ENCODE measurements at places on chromosomes 7 and 10.

GRCh38 chr7:1743481-1744230 lies 73.6 kb downstream of the ELFN1 start:
- no peak for DNase-seq

DNA sequence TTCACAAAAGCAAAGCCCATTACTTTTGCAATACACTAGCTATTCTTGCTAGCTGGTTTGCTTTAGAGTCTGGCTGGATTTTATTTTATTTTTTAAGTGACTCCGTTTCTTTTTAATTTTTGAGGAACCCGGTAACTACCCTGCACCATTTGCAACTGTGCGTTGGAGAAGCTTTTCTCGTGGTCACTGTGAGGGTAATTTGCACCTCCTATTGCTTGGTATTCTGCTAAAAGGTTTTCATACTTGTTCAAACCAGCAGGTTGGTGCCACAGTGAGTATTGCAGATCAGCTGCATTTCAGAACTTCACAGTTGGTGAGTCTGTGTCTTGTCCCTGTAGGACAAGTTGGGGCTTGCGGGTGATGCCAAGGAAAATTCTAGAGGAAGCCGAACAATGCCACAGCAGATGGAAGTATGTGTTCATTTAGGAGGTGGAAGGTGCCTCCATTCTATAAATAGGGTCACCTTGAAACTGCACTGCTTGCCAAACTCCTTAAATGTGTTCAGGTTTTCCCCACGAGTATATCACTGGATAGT lies 3.9 kb upstream of the NMT2 start:
- no peak for DNase-seq

- DNase-seq, result peak; percentile 56
These were observed 52.1 kb downstream of the SUFU start for GRCh38 chr10:102555781-102556328.

GRCh38 chr7:55509322-55509721 lies 63.0 kb downstream of the VOPP1 start:
- DNase-seq, result no peak

All from occipital lobe (tissue), 3 donors.